ENCODE measurements at places on chromosomes 6 and 20.

DNA sequence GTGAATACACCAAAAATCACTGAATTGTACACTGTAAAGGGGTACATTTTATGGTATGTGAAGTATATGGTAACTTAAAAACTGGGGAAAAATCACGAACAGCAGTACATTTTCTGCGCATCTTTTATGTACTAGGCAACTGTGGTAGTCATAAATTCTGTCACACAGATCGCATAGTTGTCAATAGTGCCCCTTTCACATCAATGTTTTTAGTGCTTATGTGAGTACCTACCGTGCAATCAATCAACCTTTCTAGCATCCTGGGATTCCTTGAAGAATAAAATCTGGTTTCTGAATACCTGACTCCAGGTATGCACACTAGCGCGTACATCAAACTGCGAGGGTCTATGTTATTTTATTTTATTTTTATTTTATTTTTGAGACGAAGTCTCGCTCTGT, 637 bp upstream of the RPF2 start:
- peak; percentile 14 for DNase-seq

DNA sequence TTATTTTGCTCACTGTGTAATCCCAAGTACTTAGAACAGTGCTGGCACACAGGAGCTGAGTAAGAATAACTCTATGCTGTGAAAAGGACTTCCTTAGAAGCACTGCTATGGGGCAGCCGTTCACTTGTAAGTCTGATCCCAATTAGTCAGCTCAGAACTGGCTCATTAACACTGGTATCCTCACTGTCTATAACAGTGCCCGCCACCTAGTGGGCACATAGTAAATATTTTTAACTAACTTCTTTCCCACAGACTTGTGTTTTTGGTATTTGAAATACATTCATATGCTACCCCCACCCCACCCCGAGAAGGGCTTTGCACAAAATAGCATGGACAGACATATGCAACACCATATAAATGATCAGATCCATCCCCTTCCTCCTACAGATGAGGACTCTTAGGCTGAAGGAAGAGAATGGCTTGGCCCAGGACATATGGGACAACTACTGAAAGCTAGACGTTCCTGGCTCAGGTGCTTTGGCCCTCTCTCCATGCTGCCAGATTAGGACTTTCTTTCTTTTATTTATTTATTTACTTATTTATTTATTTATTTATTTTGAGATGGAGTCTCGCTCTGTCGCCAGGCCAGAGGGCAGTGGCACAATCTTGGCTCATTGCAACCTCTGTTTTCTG, 47.1 kb downstream of the DST start:
- peak; percentile 54 for DNase-seq

- DNase-seq: no peak
Measured at GRCh38 chr20:1204113-1204512, 859 bp downstream of the C20orf202 start.

DNA sequence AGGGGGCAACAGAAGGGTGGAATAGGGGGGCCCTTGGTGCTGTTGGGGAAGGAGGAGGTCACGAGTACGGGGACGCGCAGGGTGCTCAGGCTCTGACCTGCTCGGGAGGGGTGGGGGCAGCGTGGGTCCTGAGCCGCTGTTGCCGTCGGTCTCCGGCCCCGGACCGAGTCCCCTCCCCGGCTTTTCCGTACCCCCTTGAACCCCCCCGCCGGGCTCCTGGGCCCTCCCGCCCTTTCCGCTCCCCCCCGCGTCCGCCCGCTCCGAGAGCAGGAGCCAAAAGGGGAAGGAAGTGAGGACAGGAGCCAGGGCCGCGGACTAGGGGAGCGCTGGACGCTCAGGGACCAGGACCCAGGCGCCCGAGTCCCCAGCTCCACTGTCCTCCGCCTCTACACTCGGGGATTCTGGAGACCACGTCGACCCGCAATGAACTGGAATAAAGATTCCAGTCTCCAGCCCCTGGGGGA, at the start of gene RGL2:
Gene RGL2 (minus strand): TSS at position 170 of the 464 bp plus-strand sequence. CDS start 332 bp downstream, outside the sequence.
- peak; percentile 55 for DNase-seq

DNA sequence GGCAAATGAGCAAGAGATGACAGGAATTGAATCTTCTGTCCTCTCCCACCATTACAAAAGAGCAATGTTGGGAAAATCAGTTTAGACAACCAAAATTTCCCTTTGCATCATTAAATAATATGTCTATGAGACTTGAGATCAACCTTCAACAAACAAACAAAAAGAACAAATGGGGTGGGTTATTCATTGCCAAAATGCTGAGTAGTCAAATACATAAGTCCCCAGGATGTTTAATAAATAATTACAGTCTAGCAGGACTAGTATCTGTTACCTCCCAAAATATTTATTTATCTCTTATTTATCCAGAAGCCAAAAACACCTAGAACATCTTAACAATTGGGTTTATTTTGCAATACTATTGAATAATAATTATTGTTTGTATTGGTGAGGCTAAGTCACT, 16.2 kb upstream of the IRAK1BP1 start:
- no peak for DNase-seq

DNA sequence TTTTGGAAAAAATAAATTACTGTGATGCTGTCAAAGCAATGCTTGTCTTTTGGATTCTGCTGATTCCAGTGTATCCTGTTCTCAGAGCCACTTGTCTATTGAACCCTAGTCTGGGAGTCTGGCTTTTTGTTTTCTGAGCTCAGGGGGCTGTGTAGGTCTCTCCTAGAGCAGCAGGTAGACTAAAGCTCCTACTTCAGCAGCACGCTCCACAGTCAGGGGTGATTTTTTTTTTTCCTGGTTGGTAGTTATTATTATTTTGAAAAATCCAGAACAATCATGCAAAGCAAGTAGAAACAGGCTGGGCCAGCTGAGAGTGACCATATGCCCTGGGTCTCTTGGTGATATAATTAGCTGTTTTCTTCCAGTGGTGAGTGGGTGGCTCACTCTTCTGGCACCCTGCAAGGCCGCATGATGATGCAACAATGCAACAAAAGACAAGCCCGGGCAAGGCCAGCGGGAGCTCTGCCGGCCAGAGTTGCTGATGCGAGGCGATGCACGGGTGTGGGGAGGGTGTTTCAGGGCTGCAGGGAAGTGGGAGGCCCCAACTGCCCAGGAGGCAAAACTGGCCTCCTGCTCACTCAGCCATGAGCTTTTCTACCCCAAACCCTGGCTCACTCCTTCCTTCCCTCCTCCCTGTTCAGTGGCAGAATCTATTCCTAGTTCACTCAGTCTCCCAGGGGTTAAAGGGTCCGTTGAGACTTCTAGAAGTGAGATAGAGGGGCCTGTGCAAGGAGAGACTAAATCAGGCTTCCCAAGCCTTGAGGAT, 11.5 kb upstream of the CDKN1A start:
- DNase-seq: peak; percentile 97

DNA sequence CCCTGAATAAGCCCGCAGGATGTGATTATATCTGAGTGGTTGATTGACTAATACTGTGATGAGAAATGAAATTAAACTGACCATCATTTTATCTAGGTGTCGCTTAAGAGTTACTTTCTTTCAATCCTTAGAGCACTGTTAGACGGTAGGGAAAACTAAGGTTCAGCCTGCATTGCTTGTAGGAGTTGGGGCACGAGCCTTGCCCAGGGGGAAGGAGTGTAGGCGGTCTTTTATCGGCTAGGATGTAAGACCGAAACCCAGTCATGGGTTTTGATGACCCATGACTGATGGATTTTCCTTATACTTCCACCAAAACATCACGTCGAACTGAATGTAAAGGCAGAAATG, 392 bp upstream of the TASP1 start:
- DNase-seq: no peak

- DNase-seq: peak; percentile 41
Measured at GRCh38 chr6:20182926-20183521, 29.2 kb downstream of the MBOAT1 start.

DNA sequence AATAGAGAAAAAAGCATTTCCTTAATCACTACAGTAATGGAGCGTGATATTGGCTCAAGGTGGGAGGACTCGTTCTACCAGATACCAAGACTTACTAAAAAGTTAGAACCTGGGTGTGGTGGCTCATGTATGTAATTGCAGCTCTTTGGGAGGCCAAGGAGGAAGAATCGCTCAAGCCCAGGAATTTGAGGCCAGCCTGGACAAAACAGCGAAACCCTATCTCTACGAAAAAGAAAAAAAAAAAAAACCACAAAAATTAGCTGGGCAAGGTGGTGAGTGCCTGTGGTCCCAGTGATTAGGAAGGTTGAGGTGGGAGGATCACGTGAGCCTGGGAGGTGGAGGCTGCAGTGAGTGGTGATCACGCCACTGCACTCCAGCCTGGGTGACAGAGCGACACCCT, 24.0 kb upstream of the ATRN start:
- DNase-seq: no peak
